ENCODE measurements at places on chromosomes 3 and 15.

GRCh38 chr15:40287968-40288367 is 5.1 kb upstream of the ANKRD63 start:
- no peak for DNase-seq

GRCh38 chr3:126414961-126415660 is 20.4 kb downstream of the CFAP100 start:
- no peak for DNase-seq

GRCh38 chr3:176988795-176989194 is 208.5 kb downstream of the TBL1XR1 start:
- DNase-seq, result no peak

GRCh38 chr3:4233488-4233887 is 69.7 kb upstream of the SETMAR start:
- no peak for DNase-seq

GRCh38 chr15:40830884-40831283 is 2.4 kb upstream of the PPP1R14D start:
- DNase-seq, result no peak

GRCh38 chr15:92941668-92942067 is 41.5 kb downstream of the CHD2 start:
- DNase-seq, result no peak

- DNase-seq, result no peak
Observed at GRCh38 chr3:186985661-186986364, 55.5 kb downstream of the ST6GAL1 start.

DNA sequence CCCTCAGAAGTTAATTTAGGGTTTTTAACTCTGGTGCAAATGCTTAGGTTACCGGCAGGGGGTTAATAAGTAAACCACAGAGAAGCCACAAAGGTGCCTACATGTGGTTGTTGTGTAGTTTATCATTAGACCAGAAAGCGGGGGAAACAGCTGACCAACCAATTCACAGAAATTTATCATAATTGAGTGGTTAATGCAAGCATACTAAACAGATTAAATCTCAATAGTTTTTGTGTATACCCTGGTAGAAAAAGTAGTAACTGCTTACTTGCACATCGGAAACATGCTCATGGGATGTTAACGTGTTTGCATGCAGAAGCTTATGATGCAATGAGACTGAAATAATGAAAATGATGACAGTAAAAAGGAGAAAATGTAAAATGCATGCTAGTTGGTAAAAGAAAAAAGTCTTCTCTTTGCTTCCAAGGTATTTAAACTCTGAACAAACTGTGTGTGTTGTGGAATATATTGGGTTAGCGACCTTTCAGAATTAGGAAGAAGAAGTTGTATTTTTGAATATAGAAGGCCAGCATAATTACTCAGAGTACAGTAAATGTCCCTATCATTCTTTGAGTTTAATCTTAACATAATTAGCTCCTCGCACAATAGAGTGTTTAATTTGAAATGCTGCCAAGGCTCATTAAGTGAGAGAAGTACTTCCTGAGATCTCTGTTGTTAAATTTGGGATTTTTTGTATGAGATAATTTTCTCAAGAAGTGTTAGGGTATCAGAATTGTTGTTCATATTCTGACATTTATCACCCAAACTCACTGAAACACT is 316.2 kb downstream of the PTPRG start:
- DNase-seq, result no peak

GRCh38 chr15:56254265-56254664 is 10.6 kb upstream of the RFX7 start:
- DNase-seq, result no peak

GRCh38 chr15:51341366-51342226 is at the start of gene GLDN:
TSS of gene GLDN (plus strand) at chr15:51341655. CDS start at chr15:51341685, 30 bp downstream.
- DNase-seq, result no peak

- no peak for DNase-seq
Observed at GRCh38 chr15:80411788-80412288, 7.7 kb downstream of the ARNT2 start.

DNA sequence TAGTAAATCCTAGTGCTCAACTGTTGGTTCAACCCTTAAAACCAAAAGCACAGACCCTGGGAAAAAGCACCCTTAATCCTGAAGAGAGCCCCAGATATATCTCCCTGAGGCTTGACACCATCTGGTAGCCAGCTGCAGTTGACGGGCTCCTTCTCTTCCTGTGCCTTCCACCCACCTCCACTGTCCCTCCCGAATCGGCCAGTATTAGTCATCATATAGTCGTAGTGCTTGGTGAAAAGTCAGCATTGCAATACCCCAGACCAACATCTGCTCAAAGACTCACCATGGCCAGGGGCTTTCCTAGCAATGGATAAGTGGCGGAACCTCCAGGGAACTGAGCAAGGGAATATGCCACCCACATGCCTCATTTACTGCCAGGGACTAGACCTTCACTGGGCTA is 125.6 kb upstream of the CRBN start:
- DNase-seq, result no peak

DNA sequence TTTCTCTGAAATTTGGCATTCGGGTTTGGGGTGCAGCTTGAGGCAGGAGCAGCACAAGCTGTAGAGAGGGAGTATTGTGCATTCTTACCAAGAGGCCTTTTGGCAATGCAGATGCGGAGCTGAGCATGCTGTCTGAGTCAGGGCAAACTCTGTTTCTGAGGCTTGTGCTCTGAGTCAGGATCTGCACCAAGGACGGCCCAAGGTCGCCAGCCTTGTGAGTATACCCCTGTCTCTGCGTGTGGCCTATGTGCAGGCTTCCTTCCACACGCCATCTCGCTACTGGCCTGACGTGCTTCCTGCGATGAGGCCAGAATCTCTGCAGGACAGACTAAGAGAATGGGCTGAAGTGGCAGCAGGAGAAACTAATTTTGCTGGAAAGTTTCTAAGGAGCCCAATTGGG is 83.8 kb upstream of the ROPN1 start:
- DNase-seq, result no peak

- no peak for DNase-seq
Observed at GRCh38 chr3:141600331-141600730, 113.5 kb downstream of the RASA2 start.

Data from stimulated activated CD8-positive, alpha-beta memory T cell treated with anti-CD3 and anti-CD28 coated beads, Interleukin-15, amount 100 ng/mL, for 4 hours (primary cell).